ENCODE measurements at places on chromosomes 11 and 22.

- DNase-seq, result peak; percentile 67
These were observed 49.8 kb downstream of the PACSIN2 start for GRCh38 chr22:42964994-42965699.

GRCh38 chr22:43211941-43212433 lies 25.1 kb upstream of the TTLL12 start:
- no peak for DNase-seq

DNA sequence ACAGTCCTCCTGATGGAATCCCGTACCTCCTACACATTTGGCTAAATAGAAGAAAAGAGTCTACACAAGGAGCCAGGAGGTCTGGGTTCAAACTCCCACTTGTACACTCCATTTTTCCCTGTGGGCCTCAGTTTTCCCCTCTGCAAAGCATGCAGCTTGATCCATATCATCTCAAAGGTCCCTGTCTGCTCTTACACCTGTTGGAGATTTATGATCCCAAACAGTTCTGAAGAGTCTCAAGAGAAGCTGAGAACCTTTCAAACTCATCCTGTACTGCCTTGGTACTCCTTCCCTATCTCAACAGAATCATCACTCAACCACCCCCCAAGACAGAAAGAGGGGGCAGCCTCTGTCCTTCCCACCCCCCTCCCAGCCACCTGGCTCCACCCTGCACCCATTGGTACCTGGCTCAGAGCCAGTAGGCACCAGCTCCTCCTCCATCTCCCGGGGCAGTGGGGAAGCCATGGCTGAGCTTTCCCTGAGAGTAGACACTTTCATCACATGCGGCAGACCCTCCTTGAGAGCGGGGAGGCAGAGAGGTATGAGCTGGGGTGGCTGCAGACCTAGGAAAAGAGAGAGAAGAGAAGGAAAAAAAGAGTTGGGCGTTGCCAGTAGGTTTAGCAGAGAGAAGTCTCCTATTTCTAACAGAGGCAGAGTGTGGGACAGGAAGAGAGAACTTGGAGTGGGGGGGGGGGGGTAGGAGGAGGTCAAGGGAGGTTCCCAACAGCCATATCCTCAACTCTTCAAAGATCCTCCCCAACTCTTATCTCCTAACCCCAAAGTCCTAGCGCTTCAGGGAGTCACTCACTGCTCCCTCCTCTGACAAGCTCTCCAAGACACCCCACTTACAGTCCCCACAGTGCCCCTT lies 3.1 kb downstream of the TNKS1BP1 start:
- DNase-seq, result peak; percentile 89

DNA sequence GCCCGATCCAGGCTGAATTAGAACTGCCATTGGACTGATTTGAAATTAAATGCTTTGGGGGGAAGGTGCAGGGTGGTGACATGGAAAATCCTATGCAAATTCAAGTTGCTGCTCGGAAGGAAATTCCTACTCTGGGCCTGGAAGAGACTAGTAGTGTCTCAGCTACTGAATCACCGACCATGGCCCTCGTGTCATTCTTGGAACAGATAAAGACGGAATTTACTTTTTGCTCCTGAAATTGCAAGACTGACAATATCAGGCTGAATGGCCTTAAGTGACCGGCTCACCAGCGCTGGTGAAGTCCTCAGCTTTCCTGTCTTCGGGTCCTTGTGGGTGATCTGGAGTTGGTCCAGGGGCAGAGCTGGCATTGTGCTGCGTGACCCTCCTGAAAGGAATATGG lies 6.1 kb downstream of the ASCC2 start:
- no peak for DNase-seq

DNA sequence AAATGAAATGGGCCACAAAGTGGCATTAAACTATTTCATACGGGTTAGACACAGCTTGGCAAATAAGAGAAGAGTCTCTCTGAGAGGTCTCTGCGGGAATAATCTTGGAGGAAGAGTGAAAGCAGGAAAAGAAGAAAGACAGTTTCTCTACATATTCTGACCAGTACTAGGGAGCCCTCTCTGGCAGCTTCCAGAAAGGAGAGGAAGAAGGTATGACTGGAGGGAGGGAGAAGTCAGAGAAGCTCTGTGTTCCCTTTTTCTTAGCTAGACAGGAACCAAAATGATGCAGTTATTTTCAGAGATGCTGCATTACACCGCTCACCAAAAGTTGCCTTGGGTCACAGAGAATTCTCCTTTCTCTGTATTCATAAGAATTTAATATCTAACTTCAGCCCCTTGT lies 382.1 kb downstream of the KCNA4 start:
- DNase-seq, result no peak

GRCh38 chr11:100984668-100985067 lies 144.9 kb downstream of the PGR start:
- no peak for DNase-seq

DNA sequence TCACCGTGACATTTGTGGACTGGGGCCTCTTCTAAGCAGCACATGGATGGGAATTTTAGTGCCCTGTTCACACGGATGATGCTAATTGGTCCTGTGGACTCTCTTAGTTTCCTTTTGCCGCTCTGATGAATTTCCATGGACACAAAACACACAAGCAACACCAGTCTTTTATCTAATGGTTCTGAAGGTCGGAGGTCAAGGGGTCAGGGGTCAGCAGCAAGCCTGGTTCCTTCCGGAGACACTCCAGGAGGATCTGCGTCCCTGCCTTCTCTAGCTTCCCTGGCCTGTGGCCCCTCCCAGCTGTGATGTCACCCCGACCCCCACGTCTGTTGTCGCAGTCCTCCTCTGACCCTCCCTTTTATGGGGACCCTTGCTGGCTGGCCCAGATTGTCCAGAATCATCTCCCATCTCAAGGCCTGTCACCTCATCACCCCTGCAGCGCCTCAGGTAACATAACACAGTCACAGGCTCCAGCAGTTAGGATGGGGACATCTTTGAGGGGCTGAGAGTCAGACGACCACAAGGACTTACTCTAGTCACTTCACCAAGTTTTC lies 6.8 kb downstream of the NADSYN1 start:
- DNase-seq, result no peak

GRCh38 chr11:27965559-27965958 lies 142.4 kb downstream of the KIF18A start:
- no peak for DNase-seq

GRCh38 chr22:23803001-23803819 lies 16.4 kb downstream of the SMARCB1 start:
- DNase-seq, result no peak

GRCh38 chr22:17672417-17672991 lies 33.9 kb downstream of the BCL2L13 start:
- peak; percentile 22 for DNase-seq

- DNase-seq, result no peak
These were observed 371 bp downstream of the SMCO4 start for GRCh38 chr11:93542811-93543229.

- peak; percentile 61 for DNase-seq
These were observed 11.2 kb downstream of the EIF4G2 start for GRCh38 chr11:10797531-10797930.

DNA sequence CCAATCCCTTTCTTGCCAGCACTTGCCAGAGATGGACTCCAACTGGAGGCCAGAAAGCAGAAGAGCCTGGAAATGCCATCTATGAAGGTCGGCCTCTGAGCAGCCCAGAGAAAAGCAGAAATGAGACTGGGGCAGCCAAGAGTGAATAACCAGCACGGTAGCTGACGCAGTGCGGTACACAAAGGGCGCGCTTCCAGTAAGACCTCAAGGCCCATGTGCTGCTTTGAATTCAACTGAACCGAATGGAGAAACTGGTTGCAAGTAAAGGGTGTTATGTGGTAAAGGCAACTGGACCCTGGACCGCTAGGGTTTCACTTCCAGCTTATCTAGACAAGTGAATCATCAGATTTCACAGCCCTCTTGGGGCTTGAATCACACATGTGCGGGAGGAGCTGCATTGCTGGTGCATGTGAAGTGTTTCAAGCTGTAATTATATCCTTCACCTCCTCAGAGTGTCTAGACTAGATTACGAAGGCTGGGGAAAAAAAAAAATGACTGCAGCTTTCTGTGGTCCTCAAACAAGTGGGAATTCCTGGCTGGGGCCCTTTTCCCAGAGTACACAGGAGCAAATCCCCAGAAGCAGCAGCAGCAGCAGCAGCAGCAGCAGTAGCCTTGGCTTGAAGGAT lies 128.9 kb downstream of the CCDC34 start:
- DNase-seq, result no peak

DNA sequence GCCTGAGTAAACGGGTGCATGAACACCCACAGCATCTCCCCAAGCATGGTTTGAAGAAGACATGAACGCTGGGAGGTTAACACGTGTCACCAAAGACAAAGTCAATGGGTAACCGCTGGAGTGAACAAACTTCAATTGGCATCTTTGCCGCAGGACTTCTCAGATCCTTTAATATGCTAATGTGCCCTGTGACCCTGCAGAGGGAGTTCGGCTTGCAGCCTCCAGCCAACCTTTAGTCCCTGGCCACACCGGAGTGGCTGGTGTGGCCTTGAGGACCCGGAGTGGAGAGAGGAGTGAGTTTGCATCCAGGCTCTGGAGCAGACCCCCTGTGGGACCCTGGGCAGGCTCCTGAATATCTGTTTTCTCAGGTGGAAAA lies 57.0 kb downstream of the FLRT1 start:
- DNase-seq, result no peak

DNA sequence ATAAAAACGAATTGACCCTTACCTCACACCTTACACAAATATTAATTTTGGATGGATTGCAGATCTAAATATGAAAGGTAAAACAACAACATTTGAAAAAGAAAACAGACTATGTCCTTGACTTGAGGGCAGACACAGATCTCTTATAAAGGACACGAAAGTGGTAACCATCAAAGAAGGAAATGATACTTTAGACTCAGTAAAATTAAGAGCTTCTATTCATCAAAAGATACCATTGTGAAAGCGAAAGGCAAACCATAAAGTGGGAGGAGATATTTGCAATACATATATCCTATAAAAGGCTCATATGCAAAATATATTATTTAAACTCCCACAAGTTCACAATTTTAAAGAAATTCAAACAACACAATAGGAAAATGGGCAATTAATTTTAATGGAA lies 5.0 kb downstream of the HEPACAM start:
- no peak for DNase-seq

- peak; percentile 98 for DNase-seq
These were observed at the start of gene NCF4 for GRCh38 chr22:36860821-36861659. Gene NCF4, plus strand, starts transcription at chr22:36861006. Its CDS starts 166 bp downstream, at chr22:36861172.

DNA sequence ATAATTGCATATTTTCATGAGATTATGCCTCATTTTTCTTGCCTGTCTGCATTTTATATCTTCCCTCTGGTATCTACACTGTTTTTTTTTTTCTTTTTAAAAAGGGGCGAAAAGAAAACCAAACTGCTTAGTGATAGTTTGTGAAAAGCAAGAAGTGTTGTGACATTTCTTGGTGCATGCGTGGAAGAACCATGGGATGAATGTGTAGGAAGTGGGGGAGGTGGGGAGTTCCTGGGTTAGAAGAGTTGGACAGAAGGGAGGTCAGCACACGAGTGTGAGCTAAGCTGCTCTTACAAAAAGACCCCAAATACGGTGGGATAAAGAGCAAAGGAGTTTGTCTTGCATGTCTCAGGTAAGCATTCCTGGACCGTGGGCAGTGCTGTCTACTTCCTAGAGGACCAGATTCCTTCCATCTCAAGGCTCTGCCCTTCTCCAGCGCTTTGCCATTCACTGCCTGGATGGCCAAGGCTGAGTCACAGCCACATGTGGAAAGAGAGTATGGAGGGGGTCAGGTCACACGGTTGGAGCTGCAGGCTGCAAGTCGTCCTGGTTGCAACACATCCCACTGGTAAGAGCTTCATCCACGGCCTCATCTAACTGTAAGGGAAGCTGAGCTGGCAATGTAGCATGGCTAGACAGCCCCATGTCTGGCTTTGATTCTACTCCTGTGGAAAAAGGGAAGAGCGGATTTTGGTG lies 300.6 kb downstream of the DDX10 start:
- DNase-seq, result peak; percentile 15

DNA sequence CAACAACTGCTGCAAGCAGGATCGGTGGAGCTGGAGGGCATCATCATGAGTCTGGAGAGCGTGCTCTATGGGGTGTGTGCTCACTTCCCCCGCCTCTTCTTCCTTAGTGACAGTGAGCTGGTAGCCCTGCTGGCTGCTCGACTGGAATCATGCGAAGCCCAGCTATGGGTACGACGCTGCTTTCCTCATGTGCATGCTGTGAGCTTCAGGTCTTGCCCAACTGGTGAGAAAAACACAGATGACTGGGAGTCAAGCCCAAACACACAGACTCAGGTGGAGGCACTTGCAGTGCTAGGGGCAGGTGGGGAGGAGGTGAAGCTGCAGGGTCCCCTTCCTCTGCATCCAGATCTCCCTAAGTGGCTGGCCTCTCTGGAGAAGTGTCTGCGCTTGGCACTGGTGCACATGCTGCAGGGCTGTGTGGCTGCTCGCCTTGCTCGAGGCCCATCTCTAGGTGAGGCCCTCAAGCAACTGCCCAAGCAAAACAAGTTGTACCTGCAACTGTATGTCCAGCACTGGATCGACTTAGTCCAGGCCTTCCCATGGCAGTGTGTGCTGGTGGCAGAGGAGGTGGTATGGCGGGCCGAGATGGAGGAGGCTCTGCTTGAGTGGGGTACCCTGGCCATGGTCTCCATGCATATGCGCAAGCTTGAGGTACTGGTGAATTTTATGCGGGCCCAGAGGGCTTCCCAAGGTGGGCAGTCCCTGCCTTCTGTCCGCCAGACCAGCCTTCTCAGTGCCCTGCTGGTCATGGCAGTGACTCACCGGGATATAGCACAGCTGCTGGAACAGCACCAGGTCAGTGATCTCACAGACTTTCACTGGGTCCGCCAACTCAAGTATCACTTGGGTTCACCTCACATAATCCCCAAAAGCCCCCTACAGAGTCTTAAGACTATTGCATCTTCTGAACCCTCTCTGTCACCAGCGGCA lies 48.1 kb downstream of the DNHD1 start:
- no peak for DNase-seq

GRCh38 chr11:102157219-102157618 lies 47.0 kb downstream of the YAP1 start:
- no peak for DNase-seq

DNA sequence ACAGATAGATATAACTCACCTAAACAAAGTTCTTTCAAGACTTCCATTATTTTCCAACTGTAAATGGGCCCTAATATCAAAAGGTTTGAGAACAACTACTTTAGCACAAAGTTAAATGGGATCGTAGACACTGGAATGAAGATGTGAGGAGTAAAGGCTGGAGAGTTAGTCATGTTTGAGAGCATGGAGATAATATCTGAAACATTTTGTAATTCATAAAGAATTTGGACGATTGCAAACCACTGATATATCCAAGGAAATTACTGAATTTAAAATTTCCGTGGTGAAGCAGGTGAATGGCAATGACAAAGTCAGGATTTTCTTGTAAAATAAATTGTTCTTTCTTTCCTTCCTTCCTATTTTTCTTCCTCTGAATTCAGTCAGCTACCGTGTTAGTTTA lies 564.9 kb downstream of the CNTN5 start:
- no peak for DNase-seq

- DNase-seq, result peak; percentile 93
These were observed 22.5 kb downstream of the CLPB start for GRCh38 chr11:72411623-72412419.

GRCh38 chr11:20854215-20854955 lies 185.0 kb downstream of the NELL1 start:
- peak; percentile 20 for DNase-seq

DNA sequence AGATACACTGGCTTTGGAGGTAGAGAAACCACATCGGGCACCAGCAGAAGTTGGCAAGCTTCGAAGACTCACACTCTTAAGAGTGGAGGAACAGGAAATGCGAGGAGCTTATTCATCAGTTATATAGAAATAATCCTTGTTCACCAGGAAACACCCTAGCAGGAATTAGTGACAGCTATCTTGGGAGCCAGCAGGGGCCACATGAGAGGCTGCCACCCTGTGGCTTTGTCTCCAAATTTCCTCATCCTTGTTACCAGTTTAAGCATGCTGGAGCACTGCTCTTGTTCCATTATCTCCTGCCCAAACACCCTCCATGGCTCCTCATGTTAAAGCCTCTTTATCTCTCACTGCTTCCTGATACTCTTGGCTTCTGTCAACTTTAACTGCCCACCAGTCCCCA lies 131.0 kb downstream of the PLEKHA7 start:
- DNase-seq, result peak; percentile 86

All from hematopoietic multipotent progenitor cell treated with erythropoietin and hydrocortisone succinate and interleukin-3 and kit ligand, for 4 days (in vitro differentiated cells).